ENCODE measurements at places on chromosomes 3 and 15. TPM values are rescaled to one million over a fixed set of nuclear protein-coding genes. Genes with fewer than 3 reads are reported as not detected.

The SNTN gene
- total RNA-seq = not detected

The ZNF639 gene
- total RNA-seq = 14.1 TPM

The SETD2 gene
- 26.6 TPM for total RNA-seq

The LSMEM2 gene
- not detected for total RNA-seq

The CYP1A2 gene
- not detected for total RNA-seq

The ITGB5 gene
- total RNA-seq = 83.0 TPM

The GOLGA6D gene
- not detected for total RNA-seq

The DNAH1 gene
- 1.6 TPM for total RNA-seq

The TTLL13 gene
- total RNA-seq = not detected

The CFAP100 gene
- not detected for total RNA-seq

The SERPINI2 gene
- not detected for total RNA-seq

The CDHR4 gene
- total RNA-seq = not detected

The NEK10 gene
- 0.40 TPM for total RNA-seq

The SYNM gene
- 6.0 TPM for total RNA-seq

The PPM1L gene
- total RNA-seq = 11.3 TPM

The ADAMTS17 gene
- 4.0 TPM for total RNA-seq

The CTDSPL gene
- total RNA-seq = 27.2 TPM

The CACNA2D3 gene
- total RNA-seq = 7.0 TPM

The CCR2 gene
- total RNA-seq = 0.48 TPM

The GABRR3 gene
- total RNA-seq = not detected

The CCDC9B gene
- 21.3 TPM for total RNA-seq

The HHLA2 gene
- total RNA-seq = not detected

The ZSCAN2 gene
- 0.92 TPM for total RNA-seq

The ANKRD34C gene
- total RNA-seq = not detected

The MRPS11 gene
- total RNA-seq = 42.7 TPM

The FAM43A gene
- total RNA-seq = 23.4 TPM

The SI gene
- not detected for total RNA-seq

The LTK gene
- 0.12 TPM for total RNA-seq

The SLC7A14 gene
- not detected for total RNA-seq

The SNX33 gene
- 24.7 TPM for total RNA-seq

The ROPN1B gene
- not detected for total RNA-seq

The CEP63 gene
- total RNA-seq = 11.0 TPM

The XYLB gene
- 2.4 TPM for total RNA-seq

The ISLR2 gene
- total RNA-seq = 0.16 TPM

The GRM7 gene
- total RNA-seq = not detected
